CD4-positive, alpha-beta T cell treated with Interleukin-1 beta for 1 hour (primary cell): ENCODE measurements at places on chromosomes 16 and 17.

DNA sequence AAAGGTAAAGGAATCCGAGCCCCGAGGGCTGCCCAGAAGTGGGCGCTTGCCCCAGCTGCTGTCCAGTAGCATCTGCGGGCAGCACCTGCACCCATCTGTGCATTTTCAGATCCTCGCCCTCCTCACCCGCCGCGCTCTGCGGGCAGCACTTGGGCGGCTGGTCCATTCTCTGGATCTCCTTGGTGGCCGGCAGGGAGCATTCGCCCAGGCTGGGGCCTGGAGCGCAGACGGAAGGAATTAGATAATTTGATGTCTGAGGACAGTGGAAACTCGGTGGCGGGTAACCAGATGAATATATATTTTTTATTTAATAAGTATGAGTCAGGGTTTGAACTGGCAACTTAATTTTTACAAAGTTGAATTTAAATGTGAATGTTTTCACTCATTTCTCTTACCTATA, 88.5 kb downstream of the NPIPB11 start:
- no peak for DNase-seq

- no peak for DNase-seq
Measured at GRCh38 chr16:85376292-85377095, 236.6 kb upstream of the GSE1 start.

DNA sequence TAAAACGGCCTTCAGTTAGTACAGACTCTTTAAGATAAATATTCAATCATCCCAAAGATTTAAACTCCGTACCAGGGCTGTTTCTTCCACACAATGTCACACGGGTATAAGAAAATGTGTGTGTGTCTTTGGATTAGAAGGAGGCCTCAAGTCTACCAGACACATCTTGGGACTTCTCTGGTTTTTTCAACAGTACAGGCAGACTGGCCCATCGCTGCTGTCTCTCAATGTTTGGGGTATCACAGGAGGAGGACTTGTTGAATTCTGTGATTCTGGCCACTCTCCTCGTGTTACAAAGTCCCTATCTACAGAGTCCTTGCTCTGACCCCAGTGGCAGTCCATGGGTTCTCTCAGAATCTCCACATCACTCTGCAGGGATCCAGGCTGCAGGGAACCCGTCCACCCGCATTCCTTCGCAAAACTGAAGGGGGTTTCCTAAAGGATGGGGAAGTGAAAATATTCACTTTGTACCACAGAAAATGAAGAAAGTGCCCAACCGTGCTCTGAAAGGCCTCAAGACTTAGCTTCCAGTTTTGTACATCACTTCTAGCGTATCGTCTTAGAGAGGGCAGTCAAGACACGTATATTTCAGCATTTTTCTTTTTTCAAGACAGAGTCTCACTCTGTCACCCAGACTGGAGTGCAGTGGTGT, 373.2 kb downstream of the NPIPA8 start:
- no peak for DNase-seq

DNA sequence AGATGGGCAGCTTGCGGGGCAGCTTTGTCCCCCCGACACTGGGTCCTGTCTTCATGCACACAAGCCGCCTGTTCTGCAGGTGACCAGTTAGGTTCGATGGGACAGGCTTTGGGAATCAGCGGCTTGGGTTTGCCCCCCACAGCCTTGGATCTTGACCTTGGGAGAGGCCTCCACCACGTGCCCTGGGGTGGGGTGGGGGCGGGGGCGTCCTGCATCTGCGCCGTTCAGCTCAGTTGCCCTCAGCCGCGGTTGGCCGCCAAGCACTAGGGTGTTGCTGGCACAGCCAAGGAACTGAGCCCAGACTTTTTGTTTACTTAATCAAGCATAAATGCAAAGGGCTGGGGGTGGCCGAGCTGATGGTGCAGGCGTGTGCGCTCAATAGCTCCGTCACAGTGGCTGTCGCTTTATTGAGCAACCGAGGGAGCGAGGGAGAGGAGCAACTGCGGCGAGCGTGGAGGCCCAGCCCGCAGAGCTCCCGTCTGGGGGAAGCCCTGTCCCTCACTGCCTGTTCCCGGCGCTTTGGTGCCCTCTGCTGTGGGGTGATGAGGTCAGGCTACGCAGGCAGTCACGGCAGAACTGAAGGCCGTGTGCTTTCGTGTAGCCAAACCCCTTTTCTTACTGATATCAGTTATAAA, 33.9 kb downstream of the JPH3 start:
- DNase-seq, result peak; percentile 78

DNA sequence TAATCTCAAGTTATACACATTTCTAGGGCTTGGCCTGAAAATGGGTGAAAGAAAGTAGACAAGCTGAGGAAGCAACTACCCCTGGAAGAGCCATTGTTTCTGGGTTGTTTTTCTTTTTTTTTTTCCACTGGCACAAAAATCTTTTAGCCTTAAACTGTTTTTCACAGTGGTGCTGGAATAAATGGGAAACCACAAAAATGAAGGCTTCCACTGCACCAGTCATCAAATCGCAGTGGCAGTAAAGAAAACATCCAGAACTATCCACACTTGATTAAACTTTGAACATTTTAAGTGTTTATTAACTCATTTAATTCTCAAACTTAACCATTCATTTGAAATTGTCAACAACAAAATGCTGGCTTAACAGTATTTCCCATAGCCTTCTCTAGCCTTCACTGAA, 14.3 kb downstream of the CMTM4 start:
- no peak for DNase-seq

DNA sequence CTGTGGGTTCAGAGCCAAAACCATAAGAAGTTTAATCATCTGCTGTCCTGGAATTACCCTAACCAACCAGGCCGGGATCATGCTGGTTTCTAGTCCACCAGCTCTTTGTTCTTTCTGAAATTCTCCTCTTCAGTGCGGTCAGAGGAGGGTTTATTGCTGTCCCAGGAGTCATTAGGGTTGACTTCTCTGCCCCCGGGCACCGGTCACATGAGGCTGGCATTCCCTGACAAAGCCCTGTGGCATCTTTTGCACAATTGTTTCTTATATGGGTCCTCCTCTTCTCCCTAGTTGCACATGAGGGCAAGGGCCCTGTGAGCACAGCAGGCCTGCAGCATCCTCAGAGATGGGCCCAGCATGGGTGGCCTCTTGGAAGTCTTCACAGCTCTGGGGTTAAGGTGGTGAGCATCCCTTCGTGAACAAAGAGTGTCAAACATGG, 243.9 kb downstream of the IRF8 start:
- no peak for DNase-seq

- DNase-seq, result no peak
Measured at GRCh38 chr16:55706739-55707384, 51.1 kb downstream of the SLC6A2 start.

DNA sequence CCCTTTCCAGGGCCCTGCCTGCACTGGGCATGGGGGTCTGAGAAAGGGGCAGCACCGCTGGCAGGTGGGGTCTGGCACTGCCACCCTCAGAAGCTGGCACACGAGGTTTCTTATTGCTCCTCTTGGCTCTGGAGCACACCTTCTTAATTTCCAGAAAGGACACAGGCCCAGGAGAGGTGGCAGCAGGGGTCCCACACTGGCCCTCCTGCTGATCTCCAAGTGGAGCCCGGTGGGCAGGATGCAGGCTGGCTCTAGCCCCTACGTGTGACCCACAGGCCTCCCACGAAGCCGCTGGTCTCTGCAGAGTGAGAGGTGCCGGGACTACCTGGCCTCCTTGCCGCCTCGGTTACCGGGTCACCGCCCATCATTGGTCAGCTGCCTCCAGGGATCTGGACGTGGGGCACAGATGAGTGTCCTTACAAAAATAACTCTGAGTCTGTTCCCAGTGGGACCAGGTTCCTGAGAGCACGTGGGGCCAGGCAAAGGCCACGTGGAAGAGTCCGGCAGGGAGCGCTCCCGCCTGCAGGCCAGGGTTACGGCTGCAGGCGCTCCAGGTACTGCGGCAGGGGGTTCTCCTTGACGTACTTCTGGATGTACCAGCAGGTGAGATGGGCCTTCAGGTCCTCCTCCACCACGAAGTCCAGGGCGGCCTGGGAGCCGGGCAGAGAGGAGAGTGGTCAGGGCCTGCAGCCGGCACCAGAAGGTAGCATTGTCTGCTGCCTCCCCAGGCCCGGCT, 10.3 kb downstream of the NATD1 start:
- no peak for DNase-seq

DNA sequence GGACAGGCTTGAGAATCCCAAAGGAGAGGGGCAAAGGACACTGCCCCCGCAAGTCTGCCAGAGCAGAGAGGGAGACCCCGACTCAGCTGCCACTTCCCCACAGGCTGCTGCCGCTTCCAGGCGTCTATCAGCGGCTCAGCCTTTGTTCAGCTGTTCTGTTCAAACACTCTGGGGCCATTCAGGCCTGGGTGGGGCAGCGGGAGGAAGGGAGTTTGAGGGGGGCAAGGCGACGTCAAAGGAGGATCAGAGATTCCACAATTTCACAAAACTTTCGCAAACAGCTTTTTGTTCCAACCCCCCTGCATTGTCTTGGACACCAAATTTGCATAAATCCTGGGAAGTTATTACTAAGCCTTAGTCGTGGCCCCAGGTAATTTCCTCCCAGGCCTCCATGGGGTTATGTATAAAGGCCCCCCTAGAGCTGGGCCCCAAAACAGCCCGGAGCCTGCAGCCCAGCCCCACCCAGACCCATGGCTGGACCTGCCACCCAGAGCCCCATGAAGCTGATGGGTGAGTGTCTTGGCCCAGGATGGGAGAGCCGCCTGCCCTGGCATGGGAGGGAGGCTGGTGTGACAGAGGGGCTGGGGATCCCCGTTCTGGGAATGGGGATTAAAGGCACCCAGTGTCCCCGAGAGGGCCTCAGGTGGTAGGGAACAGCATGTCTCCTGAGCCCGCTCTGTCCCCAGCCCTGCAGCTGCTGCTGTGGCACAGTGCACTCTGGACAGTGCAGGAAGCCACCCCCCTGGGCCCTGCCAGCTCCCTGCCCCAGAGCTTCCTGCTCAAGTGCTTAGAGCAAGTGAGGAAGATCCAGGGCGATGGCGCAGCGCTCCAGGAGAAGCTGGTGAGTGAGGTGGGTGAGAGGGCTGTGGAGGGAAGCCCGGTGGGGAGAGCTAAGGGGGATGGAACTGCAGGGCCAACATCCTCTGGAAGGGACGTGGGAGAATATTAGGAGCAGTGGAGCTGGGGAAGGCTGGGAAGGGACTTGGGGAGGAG, at the start of gene CSF3:
Gene CSF3, plus strand, starts transcription at position 436 of the 993 bp plus-strand sequence. Its CDS starts 35 bp downstream, at position 471.
- DNase-seq, result no peak

- DNase-seq, result no peak
Measured at GRCh38 chr17:79086609-79087427, 12.2 kb downstream of the ENGASE start.

- DNase-seq, result peak; percentile 52
Measured at GRCh38 chr16:85616607-85617321, 3.6 kb downstream of the GSE1 start.

- DNase-seq, result no peak
Measured at GRCh38 chr17:29349409-29349808, 40.8 kb upstream of the TAOK1 start.

DNA sequence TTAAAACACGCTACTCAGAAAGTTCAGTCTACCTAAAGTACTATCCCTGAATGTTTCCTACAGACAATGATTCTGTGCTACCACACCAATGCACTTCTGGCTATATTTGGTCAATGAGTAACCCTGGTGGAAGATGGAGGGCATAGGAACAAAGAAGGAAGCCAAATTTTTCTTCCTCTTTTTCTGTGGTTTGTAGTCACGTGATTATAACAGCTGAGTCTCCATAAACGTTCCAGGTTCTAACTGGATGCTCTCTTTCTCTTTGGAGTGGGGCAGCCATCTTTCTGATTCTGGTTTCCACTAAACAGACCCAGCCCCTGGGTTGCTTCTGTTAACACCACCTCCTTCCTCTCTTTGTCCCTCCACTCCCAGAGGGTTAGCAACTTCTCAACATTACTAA, 274.9 kb downstream of the CDH11 start:
- DNase-seq, result no peak

DNA sequence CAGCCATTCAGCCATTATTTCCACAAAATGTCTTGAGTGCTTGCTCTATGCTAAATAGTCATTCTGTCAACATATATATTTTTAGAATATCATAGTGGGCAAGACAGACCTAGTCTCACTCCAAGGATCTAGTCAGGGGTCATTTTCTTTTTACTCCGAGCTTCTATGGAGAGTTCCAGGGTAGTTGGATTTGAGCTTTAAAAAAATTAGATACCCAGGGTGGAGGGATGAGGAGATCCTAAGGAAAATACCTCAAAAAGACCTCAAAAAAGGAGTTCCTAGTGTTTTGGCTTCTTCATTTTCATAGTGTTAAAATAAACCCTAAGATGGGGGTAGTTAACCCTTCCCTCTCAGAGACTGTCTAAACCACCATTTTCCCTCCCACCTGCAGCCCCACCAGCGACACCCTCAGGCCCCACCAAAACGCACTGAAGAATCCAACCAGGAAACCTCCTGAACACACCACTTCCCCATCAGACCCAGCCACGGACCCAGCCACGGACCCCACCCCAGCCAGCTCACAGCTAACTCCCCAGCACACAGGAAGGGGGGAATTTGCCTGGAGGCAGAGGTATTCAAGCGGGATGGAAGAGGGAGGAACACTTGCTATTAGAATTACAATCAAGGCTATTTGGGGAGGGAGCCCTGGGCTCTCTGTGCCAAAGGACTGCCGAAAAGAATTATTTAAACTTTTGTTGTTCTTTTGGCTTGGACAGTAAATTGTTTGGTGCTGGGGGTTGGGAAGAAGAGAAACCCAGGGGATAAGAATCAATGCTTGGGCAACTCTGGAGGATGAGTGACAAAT, 2.2 kb downstream of the ETV4 start:
- no peak for DNase-seq

DNA sequence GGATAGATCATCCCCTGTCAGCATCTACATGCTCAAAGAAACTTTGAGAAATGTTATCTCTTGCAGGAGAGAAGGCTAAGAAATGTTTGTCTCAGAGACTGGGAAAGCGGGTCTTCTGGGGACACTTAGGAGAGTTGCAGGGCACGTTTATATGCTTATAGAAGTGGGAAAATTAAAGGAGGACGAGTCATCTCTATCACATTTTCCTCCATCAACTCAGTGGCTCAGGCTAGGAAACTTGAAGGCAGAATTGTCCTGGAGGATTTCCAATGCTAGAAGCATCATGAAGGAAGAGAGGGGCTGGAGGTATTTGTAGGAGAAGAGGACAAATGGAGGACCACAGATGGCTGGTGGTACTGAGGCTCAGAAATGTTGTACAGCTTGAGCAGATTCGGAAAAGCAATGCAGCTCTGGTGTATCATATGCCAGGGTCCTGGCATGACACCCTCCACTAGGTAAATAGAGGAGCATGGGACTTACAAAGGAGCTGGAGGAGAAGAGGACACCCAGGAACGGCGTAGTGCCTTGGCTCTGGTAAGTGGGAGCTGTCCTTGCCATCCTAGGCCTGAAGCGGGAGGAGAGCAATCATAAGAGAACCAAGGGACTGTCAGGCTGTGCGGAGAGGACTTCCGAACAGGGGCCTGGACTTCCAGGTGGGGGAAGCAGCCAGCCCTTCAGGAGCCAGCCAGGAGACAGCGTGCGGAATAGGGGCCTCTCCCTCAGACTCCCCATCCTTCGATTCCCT, 4.5 kb upstream of the HS3ST3B1 start:
- no peak for DNase-seq
